CD8-positive, alpha-beta T cell (primary cell): ENCODE measurements at places on chromosomes 3 and 15. TPM values are rescaled to one million over a fixed set of nuclear protein-coding genes. Genes with fewer than 3 reads are reported as not detected.

The MCTP2 gene
- total RNA-seq: 11.2 TPM

The HLTF gene
- total RNA-seq: 4.6 TPM

The DZIP1L gene
- not detected for total RNA-seq

The DNAH1 gene
- 42.2 TPM for total RNA-seq

The ATP10A gene
- 18.5 TPM for total RNA-seq

The PLAAT1 gene
- not detected for total RNA-seq

DNA sequence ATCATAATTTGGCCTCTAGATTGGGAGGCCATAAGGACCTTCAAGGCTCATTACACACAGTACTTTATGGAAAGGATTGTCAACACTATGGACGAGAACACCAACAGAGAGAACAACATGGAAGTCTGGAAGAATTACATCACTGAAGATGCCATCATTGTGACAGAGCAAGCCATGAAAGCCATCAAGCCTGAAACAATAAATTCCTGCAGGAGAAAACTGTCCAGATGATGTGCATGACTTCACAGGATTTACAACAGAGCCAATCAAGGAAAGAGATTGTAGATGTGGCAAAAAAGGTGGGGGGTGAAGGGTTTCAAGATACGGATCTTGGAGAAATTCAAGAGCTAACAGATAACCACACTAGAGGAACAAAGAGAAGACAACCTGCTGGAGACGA is 15.9 kb downstream of the IL17RB start:
- DNase-seq: no peak

GRCh38 chr15:70650567-70651302 is 112.6 kb downstream of the UACA start:
- no peak for DNase-seq

- DNase-seq: peak; percentile 83
Observed at GRCh38 chr3:71444028-71444860, 139.3 kb downstream of the FOXP1 start.

DNA sequence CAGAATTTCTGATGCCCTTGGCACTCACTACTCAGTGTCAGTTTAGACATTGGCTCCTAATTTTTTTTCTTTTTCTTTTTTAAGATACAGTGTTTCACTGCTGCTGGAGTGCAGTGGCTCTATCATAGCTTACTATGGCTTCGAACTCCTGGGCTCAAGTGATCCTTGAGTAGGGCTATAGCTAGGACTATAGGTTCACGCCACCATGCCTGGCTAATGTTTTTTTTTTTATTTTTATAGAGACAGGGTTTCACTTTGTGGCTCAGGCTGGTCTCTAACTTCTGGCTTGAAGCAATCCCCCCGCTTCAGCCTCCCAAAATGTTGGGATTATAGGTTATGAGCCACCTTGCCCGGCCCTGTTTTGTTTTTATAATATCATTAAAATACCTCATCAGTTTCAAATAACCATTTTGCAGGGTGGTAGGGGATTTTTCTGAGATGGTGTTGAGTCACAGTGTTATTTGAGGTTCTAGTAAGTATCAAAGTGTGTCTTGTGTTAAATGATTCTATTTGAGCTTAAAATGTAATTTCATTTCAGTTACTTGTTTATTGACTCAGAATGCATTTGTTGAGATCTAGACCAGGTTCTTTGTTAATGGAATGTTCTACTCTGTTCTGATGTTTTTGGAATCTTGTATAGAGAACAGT is 7.0 kb downstream of the FNDC3B start:
- DNase-seq: no peak

- no peak for DNase-seq
Observed at GRCh38 chr3:168051531-168052471, 43.9 kb downstream of the GOLIM4 start.
